Smooth muscle cell of the brain vasculature (primary cell): ENCODE measurements at places on chromosomes 7 and 10.

DNA sequence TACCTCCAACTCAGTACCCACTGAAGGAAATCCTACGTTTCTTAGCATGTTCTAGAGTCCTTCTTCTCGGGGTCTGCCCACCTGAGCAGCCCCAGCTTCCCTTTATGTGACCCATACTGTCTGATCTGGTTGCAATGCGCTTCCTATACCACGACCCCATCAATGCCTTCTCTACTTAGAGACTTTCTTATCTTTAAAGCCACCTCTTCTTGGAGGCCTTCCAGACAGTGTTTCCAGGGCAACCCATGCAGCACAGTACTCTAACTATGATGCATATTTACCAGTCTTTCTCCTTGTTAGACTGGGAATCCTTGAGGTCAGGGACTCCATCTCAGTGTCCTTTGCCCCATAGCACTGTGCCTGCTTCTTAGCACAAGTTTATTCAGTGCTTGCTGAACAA, 54.5 kb upstream of the SLF2 start:
- no peak for DNase-seq

DNA sequence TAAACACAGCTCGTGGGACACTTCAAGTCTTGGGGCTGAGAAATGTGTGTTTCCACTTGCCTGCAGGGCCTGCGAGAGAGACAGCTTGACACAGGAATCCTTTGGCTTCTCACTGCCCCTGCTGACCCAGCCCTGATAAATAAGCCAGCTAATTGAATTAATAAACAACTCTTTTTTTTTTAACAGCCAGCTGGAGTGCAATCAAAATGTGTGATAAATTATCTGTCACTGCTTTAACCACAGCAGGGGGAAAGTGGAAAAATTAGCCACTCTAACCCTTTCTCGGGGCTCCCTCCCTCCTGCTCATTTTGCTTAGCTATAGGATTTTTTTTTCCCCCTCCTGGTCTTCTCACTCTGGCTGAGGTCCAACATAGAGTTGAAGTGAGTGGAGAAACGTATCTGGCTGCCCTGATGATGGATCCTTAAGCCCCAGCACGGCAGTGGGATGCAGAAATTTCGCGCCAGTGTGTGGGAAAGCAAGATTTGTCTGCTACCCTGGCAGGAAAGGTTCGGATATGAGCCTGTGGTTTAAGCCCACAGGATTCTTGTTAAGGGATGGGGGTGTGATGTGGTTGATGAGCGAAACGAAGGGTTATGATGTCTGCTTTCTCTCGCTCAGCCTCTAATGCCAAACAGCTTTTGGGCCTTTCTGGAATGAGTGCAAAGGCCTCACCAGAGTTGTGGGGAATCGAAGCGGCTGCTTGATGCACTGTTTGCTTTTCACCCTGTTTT, 173.8 kb downstream of the TRIL start:
- no peak for DNase-seq

DNA sequence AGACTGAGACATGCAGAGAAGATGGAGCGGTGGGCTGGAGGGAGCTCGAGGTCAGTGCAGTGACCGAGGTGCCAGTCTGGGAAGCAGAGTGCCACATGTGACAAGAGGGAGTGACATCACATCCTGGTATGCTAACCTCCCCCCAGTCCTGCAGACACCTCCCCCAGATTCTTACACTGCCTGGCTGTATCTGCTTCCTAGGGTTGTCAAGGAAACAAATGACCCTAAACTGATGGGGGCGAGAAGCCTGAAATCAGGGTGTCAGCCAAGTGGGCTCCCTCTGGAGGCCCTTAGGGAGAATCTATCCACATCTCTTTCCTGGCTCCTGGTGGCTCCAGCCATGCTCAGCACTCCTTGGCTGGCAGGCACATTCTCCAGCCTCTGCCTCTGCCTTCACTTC, 316.1 kb upstream of the ZMIZ1 start:
- DNase-seq: no peak

DNA sequence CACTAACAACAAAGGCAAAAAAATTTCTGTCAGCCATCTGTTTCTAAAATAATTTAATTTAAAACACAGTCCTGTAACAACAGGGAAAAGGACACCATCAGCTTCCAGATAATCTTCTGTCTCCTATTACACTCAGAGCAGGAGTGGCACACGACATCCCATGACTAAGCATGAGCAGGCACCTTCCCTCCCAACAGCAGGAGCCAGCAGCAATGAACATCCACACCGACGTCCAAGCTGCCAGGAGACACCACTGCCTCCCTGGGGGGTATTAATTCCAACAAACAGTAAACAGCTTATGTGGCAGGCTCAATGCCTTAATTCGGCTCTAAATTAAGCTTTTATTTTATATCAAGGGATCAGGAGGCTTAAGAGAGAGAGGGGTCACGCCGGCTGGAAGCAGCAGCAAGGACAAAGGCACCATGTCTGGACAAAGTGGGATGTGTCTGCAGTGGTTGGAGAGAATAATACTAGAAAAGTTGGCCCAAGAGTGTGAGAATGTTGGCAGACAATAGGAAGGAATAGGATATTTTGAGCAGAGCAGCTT, 45.7 kb downstream of the KIAA1549 start:
- no peak for DNase-seq

DNA sequence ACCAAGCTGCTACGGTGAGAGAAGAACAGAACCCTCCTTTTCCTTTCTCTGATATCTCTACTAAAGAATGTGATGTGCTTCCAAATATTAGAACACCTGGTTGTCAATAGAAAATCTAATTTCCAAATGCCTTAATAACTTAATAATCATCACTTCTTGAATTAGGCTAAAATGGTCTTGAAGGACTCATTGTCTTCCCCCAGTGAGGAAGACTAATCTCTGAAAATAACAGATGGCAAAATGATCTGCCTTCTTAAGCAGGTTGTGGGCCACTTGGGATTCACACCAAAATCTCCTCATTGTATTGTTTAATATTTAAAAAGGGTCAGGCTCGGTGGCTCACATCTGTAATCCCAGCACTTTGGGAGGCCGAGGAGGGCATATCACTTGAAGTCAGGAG, 805.9 kb upstream of the AUTS2 start:
- DNase-seq: no peak

DNA sequence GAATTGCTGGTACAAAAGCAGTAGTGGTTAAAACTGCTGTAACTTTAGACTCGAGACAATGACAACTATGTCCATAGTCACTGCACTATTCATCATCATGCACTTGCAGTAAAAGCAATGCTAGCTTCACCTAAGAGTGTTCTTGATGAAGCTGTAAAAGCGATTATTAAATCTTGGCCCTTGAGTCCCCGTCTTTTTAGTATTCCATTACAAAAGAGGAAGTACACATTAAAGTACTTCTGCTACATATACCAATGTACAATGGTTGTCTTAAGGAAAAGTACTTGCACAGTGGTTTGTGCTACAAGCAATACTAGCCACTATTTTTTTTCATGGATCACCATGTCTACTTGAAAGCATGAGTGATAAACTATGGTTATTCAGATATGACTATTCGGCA, 78.3 kb downstream of the ATAD1 start:
- DNase-seq: no peak

DNA sequence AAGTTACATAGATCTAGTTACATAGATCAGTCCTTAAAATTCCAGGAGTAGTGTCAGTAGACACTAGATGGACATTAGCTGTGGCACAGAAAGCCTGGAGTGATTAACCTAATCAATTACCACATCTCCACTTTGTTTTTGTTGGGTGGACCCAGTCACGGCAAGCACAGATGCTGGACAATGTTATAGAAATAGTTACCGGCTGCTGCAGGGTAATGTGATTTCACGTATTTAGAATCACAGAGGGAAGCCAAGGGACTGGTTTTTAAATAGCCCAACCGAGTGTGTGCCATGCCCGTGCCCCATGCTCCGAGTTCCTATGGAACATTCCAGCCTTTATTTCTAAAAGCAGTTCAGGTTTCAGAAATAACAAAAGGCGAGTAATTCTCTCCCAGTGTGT, 2.8 kb downstream of the LGI1 start:
- no peak for DNase-seq

DNA sequence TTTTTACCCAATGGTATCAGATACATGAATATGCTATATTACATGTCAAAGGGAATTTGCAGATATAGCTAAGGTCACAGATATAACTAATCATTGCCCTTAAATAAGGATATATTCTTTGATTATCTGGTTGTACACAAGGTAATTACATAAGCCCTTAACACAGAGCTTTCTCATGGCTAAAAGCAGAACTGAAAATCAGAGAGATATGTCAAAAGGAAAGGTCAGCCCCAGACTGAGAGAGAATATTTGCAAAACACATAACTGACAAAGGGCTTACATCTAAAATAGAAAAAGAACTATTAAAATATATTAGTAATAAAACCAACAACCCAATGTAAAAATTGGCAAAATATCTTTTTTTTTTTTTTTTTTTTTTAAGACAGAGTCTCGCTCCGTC, 1029.5 kb upstream of the LRRN3 start:
- DNase-seq: no peak

DNA sequence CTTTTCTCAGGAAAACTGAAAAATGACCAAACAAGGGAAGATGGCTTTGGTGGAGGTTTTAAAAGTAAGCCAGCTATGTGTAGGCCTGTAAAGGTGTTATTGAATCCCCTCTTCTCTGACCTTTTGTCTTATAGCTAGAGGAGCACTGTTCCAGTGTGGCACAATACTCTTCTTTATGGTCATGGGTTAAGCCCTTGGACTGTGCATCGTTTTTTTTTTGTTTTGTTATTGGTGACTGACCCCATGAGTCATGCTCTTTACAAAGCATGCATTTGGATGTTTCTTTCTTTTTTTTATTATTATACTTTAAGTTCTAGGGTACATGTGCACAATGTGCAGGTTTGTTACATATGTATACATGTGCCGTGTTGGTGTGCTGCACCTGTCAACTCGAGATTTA, 19.6 kb upstream of the FAM25A start:
- no peak for DNase-seq

GRCh38 chr10:3527869-3528268, 257.1 kb downstream of the KLF6 start:
- no peak for DNase-seq

DNA sequence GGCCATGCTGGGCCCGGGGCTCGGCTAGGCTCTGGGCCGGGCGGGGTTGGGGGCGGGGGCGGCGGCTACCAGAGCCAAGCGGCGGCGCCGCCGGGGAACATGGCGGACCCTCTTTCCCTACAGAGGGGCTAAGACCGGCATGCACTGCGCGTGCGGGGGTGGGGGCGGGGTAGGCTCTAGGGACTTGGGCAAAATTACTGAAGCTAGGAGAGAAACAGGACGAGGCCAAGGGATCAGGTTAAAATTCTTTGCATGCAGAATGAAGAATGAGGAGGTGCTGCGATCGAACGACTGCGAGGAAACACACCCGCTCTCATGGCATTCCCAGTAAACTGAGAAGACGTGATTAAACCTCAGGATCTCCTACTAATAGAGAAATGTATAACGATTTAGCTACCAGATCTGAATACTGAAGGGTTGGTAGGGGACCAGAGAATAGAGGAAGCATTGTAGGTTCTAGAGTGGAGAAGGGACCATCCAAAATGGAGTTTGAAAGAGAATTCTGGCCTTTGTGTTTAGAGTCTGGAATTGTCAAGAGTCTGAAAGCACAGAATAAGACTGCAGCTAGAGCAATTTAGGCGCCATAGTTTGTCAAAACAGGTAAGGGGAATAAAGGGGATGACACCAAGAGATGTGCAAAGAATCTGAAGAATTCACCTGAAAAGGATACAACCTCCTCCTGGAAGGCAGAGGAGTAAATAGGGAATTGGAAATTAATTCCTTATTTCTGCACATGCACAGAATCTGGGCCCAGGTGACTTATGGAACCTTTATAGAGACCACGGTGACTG, at the start of gene PPP3CB:
Gene PPP3CB (minus strand): TSS at position 141 of the 791 bp plus-strand sequence. CDS start 135 bp downstream, at position 6.
- peak; percentile 95 for DNase-seq

DNA sequence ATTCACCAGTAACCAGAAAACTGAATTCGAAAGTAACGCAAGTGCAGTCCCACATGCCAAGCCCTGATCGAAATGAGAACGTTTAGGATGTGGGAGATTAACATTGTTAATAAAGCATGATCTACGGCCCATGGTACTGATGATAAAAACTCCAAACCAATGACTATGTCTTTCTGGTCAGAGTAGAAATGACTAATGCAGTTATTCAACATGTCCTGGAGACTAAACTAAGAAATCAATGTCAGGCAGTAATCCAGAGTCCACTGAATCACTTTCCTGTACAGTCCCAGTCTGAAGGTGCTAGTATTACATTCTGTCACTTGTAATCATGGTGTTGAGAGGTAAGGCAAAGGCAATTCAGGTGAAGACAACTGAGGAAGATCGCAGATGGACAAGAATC, 14.4 kb downstream of the NPSR1 start:
- DNase-seq: no peak

DNA sequence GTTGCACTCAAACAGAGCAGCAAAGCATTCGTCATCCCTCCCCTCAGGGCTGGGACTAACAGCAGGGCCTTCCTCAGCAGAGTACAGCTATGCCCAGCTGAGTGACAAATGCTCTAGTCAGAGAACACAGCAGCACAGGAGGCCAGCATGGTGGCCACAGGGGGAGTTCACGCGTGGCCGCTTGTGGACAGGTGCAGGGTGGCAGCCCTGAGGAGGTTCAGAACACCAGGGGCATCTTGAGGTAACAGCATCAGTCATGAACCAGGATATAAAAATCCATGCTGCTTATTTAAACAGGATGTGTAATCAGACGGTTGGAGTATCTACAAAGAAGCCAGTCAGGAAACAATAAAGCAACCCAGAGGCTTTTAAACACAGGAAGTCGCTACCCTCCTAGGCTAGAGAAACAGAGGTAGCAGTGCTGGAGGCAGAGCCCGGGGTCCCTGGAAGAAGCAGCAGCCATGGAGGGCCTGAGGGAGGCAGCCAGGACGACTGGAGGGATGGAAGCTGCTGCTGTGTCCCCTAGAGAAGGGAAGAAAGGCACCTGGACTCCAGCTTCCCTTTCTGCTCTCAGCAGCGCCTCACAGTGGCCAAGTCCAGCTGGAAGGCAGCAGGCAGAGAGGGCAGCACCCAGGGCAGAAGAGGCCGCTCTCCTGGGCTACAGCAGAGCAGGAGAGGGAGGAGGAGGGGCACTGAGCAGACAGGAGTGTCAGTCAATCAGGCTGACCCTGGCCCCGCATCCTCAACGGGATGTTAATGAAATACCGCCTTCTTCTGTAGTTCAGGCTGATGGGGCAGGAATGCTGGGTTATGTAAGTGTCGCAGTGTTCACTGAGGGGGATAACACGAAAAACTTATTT, 70.8 kb upstream of the UCN3 start:
- DNase-seq: no peak

DNA sequence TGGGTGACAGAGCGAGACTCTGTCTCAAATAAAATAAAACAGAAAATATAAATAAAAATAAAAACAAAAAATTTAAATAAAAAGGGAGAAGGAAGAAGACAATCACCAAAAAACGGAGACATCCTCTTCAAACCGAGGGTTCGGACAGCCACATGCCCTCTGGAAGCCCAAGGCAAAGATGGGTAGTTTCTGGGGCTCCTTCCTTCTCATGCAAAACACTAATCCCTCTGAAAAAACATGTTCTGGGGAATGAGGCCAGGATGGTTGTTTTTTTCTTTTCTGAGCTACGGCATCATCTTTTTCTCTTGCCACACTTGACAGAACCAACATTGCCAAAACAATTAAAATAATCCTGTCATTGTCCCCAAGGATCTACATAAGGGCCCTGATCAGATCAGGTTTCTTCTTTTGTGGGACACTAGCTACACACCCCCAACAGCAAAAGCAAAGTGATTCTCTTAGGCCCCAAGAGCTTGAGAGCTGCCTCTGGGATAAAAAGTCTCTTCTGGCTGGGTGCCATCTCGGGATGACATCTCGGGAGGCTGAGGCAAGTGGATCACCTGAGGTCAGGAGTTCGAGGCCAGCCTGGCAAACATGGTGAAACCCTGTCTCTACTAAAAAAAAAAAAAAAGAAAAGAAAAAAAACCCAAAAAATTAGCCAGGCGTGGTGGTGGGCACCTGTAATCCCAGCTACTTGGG, 14.2 kb upstream of the POR start:
- no peak for DNase-seq

GRCh38 chr10:92066386-92066785, 142.8 kb downstream of the BTAF1 start:
- DNase-seq: no peak
